T-helper 17 cell (primary cell): ENCODE measurements at places on chromosomes 5 and 9.

GRCh38 chr9:11457825-11458790 lies 845.3 kb upstream of the PTPRD start:
- no peaks in the 10 kb centered on the region for H3K4me1 ChIP-seq
- H3K27ac ChIP-seq = no peak overlapping the region
- no peaks in the 10 kb centered on the region for H3K36me3 ChIP-seq
- DNase-seq = no peak
- H3K27me3 ChIP-seq = no peaks in the 10 kb centered on the region

DNA sequence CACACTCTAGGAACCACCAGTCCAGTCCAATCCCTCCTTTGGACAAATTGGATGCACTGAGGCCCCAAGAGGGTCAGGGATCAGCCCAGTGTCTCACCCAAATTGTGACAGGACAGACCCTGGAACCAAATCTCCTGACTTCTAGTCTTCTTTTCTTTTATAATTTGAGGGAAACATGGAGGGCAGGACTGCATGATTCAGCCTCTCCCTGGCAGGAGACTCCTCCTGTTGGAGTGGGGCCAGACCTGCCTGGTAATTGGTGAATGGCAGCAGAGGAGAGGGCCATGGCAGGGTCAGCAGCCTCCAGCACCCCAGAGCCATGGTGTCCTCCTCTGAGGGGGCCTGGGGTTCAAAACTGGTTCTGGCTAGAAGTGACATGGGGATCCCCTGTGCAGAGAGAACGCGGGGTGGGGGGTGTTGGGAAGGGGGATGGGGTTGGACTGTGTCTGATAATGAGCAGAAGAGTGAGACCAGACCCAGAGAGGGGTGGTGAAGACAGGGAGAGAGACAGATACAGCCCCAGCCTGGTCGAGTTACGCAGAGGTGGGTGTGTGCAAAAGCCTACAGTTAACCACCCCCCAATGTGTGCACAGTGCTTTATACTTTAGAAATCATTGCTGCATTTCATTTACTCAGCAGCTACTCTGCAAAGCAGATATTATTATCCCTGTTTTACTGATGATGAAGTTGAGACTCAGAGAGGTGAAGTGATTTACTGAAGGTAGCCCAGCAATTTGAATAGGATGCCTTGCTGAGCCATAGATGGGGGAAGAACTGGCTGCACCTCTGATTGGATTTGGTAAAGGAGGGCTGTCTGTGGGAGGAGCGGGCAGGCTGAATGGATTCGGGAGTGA lies 3.8 kb upstream of the SYNPO start:
- no peak for DNase-seq
- H3K27ac ChIP-seq = no peak overlapping the region
- H3K4me3 ChIP-seq = no peak overlapping the region
- H3K4me1 ChIP-seq = no peaks in the 10 kb centered on the region

- peaks cover 75% of the 10 kb centered on the region for H3K27me3 ChIP-seq
- H3K27ac ChIP-seq = no peak overlapping the region
- H3K4me3 ChIP-seq = no peak overlapping the region
- peaks cover 4% of the 10 kb centered on the region for H3K36me3 ChIP-seq
Measured at GRCh38 chr5:592158-592557, 20.0 kb upstream of the CEP72 start.

GRCh38 chr5:153569036-153569435 lies 78.6 kb downstream of the GRIA1 start:
- no peak for DNase-seq
- no peak overlapping the region for H3K27ac ChIP-seq
- no peaks in the 10 kb centered on the region for H3K27me3 ChIP-seq
- H3K36me3 ChIP-seq = no peaks in the 10 kb centered on the region

DNA sequence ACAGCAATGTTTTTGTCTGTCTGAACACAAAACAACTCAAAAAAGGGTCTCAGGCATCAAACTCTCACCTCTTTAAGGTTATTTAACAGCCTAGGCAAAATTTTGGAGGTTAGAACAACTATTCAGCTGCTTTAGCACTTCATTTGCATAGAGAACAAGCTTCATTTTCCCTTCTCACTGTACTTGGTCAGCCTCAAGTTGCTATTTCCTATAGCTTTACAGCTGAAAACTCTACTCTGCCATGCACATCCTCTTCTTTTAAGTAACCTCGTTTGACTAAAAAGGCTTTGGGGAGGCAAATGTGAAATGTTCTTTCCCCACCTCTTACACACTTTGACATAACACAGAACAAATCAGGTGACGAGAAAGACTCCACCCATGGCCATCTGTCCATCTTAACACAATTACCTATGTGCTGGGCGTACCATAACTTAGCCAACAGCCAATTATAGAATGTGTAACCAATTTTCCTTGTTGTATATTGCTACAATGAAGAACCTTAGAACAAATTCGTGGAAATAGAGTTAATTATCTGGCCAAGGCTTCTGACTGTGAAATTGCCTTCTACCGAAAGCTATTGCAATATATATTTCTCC lies 195.7 kb downstream of the DCP2 start:
- no peaks in the 10 kb centered on the region for H3K36me3 ChIP-seq
- no peak overlapping the region for H3K27ac ChIP-seq
- no peak for DNase-seq
- no peaks in the 10 kb centered on the region for H3K27me3 ChIP-seq
- peaks cover 4% of the 10 kb centered on the region for H3K4me1 ChIP-seq
- no peak overlapping the region for H3K4me3 ChIP-seq

DNA sequence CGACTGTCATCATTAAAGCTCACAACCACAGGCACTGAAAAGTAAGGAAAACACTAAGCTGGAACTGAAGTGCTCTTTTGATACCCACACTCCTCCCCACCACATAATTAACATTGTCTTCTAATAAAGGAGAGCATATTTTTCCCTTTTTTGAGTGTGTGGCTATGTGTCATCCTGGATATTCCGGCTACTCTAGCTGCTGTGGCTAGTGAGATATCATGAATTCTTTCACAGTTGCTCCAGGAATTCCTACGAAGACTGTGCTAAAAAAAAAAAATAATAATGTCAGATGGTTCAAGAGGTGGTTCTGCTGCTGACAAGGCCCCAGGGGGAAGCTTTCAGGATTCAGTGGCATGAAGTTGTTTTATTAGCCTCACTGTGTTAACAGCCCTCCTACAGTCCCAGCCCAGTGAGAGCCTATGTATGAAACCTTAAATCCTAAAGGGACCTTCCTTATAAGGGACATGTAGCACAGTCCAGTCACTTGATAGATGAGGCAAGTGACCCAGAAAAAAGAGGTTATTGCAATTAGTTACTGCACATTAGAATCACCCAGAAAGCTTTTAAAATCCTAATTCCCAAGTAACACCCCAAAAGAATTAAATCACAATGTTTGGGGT lies 46.6 kb downstream of the TMEM252 start:
- no peak overlapping the region for H3K4me3 ChIP-seq
- no peak for DNase-seq

- H3K4me3 ChIP-seq = no peak overlapping the region
- H3K27me3 ChIP-seq = peaks cover 14% of the 10 kb centered on the region
- DNase-seq = no peak
- H3K36me3 ChIP-seq = no peaks in the 10 kb centered on the region
Measured at GRCh38 chr5:159641371-159642039, 274.8 kb upstream of the ADRA1B start.

DNA sequence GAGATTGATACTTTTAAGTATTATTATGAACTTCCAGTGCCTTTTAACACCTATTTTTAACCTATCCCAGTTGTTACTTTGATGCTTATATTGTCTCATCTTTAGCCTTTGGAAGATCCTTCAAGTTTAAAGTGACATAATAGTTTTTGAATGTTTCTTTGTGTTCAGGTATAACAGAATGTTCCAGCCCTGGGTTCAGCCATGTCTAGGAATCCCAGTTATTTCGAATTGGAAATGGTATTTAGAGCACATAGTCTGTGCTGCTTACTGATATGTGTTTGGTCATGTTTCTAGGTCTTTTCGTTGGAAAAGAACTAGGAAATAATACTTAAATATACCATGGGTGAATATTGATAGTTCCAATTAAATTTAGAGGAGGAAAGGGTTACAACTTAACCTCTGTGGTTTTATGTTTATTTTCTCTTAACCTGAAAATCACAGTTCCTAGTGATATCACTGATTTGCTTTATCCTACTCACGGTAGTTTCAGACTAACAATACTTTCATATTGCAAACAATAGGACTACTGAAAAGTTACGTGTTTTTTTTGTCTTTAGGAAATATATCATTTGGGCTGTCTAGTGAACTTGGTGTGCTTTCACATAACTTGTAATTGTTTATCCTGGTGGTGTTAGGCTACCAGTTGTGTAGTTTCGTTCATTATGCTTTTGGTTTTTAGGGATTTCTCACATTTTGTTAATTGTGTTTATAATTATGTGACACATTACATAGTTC lies 37.8 kb downstream of the UHRF2 start:
- H3K27me3 ChIP-seq = no peaks in the 10 kb centered on the region
- no peak for DNase-seq
- H3K27ac ChIP-seq = no peak overlapping the region

DNA sequence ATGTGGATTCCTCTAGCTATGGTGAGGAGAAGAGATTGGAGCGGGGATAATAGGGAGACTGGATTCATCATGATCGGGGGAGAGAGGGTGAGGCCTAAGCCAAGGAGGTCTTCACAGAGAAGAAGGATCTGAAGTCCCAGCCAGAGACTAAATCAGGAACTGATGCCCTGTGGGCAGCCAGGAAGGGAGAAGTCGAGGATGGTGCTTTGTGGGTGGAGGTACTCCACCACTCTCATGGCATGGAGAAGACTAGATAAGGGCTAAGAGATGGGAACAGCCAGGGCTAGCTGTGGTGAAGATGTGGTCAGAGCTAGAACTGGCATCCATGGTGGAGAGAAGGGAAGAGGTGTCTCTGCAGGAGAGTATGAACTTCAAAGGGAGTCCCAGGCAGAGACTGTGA lies 3.0 kb upstream of the RGS14 start:
- no peak overlapping the region for H3K4me3 ChIP-seq
- peaks cover 45% of the 10 kb centered on the region for H3K4me1 ChIP-seq
- no peaks in the 10 kb centered on the region for H3K27me3 ChIP-seq
- no peak overlapping the region for H3K27ac ChIP-seq

- no peak overlapping the region for H3K4me3 ChIP-seq
- H3K27me3 ChIP-seq = no peaks in the 10 kb centered on the region
- no peak overlapping the region for H3K27ac ChIP-seq
- no peaks in the 10 kb centered on the region for H3K36me3 ChIP-seq
- peaks cover 6% of the 10 kb centered on the region for H3K4me1 ChIP-seq
- no peak for DNase-seq
Measured at GRCh38 chr9:137411645-137412380, 11.1 kb downstream of the EXD3 start.

- no peak for DNase-seq
- H3K4me3 ChIP-seq = peak overlapping the region; percentile 31
- no peak overlapping the region for H3K27ac ChIP-seq
Measured at GRCh38 chr9:112072721-112073638, 102.1 kb downstream of the SUSD1 start.

GRCh38 chr5:143693651-143694252 lies 118.2 kb upstream of the HMHB1 start:
- no peak overlapping the region for H3K27ac ChIP-seq
- DNase-seq = no peak
- no peaks in the 10 kb centered on the region for H3K36me3 ChIP-seq
- no peaks in the 10 kb centered on the region for H3K27me3 ChIP-seq
- H3K4me1 ChIP-seq = no peaks in the 10 kb centered on the region
- H3K4me3 ChIP-seq = no peak overlapping the region

DNA sequence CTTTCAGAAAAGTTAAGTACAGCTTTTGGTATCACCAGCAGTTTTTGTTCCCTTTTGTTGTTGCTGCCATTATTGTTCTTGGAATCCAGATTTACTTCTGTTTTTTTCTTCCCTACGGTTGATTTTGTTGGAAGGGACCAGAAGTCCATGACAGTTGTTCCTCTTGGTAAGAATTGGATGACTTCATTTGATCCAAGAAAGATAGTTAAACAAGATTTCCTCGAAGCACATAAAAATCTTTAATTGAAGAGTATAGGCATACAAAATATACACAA lies 65.4 kb downstream of the CDC42SE2 start:
- peaks cover 44% of the 10 kb centered on the region for H3K4me1 ChIP-seq
- H3K36me3 ChIP-seq = no peaks in the 10 kb centered on the region
- no peak overlapping the region for H3K4me3 ChIP-seq

GRCh38 chr5:75681125-75681830 lies 36.0 kb downstream of the POC5 start:
- H3K27me3 ChIP-seq = no peaks in the 10 kb centered on the region
- no peak for DNase-seq
- no peaks in the 10 kb centered on the region for H3K36me3 ChIP-seq
- no peak overlapping the region for H3K27ac ChIP-seq

DNA sequence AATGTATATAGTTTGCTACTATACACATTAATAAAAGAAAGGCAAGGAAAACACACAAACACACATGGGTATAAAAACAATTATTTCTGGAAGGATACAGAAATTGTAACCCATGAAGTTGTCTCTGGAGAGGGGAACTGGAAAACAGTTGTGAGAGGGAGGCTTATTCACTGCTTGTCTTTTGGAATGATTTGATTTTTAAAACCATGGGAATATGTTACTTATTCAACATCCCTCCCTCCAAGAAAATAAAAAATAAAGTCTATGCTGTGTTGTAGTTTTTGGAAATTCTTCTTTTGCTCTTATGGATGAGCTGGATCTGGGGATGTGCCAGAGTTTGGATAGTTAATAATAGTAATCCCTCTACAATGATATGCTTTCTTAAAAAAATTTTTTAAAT lies 6.0 kb upstream of the C1QTNF2 start:
- peaks cover 2% of the 10 kb centered on the region for H3K36me3 ChIP-seq
- no peak overlapping the region for H3K4me3 ChIP-seq
- no peak for DNase-seq
- peaks cover 74% of the 10 kb centered on the region for H3K27me3 ChIP-seq
- H3K27ac ChIP-seq = no peak overlapping the region

- H3K27ac ChIP-seq = no peak overlapping the region
- no peak overlapping the region for H3K4me3 ChIP-seq
- H3K4me1 ChIP-seq = peaks cover 2% of the 10 kb centered on the region
- H3K36me3 ChIP-seq = no peaks in the 10 kb centered on the region
- no peak for DNase-seq
Measured at GRCh38 chr5:90767710-90768109, 209.1 kb downstream of the ADGRV1 start.

DNA sequence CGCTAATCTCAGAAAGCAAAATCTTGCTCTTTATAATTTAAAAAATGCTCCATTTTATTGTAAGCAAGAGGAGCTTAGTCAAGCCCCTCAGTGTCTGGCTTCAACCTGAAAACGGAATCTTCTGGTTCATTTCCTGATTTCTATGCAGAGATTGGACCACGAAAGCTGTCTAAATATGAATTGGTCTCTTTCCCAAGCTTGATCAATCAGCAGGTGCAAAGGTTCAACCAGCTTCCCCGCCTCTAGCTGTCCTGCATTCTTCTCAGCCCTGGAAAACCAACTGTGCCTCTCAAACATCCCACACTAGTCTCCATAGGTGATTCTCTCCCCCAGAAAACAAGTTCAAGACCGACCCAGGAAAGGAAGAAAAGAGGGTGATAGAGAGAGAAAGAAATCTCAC lies 34.5 kb downstream of the FNBP1 start:
- H3K4me3 ChIP-seq = peak overlapping the region; percentile 52
- H3K36me3 ChIP-seq = no peaks in the 10 kb centered on the region
- peak overlapping the region; percentile 93 for H3K27ac ChIP-seq
- no peak for DNase-seq
- H3K4me1 ChIP-seq = peaks cover 35% of the 10 kb centered on the region
